ENCODE measurements at places on chromosomes 5 and 9. TPM values are rescaled to one million over a fixed set of nuclear protein-coding genes. Genes with fewer than 3 reads are reported as not detected.

CFAP157 gene
- 0.23 TPM for polyA plus RNA-seq

LHX3 gene
- polyA plus RNA-seq, result not detected

PDZD2 gene
- polyA plus RNA-seq, result 4.5 TPM

- DNase-seq, result no peak
Measured at GRCh38 chr9:102273952-102274351, 535.5 kb upstream of the GRIN3A start.

- DNase-seq, result no peak
Measured at GRCh38 chr5:158701406-158702177, 398.1 kb downstream of the EBF1 start.

- no peak for DNase-seq
Measured at GRCh38 chr5:139746691-139747582, 48.7 kb upstream of the PSD2 start.

- no peak for DNase-seq
Measured at GRCh38 chr5:162436055-162436454, 368.5 kb downstream of the GABRG2 start.

UBAC1 gene
- polyA plus RNA-seq, result 59.8 TPM

NTNG2 gene
- polyA plus RNA-seq, result 2.3 TPM

GRCh38 chr9:100355561-100355960, 2.8 kb upstream of the TEX10 start:
- DNase-seq, result no peak

GRCh38 chr5:171258737-171259415, 50.2 kb upstream of the TLX3 start:
- DNase-seq, result no peak

DNA sequence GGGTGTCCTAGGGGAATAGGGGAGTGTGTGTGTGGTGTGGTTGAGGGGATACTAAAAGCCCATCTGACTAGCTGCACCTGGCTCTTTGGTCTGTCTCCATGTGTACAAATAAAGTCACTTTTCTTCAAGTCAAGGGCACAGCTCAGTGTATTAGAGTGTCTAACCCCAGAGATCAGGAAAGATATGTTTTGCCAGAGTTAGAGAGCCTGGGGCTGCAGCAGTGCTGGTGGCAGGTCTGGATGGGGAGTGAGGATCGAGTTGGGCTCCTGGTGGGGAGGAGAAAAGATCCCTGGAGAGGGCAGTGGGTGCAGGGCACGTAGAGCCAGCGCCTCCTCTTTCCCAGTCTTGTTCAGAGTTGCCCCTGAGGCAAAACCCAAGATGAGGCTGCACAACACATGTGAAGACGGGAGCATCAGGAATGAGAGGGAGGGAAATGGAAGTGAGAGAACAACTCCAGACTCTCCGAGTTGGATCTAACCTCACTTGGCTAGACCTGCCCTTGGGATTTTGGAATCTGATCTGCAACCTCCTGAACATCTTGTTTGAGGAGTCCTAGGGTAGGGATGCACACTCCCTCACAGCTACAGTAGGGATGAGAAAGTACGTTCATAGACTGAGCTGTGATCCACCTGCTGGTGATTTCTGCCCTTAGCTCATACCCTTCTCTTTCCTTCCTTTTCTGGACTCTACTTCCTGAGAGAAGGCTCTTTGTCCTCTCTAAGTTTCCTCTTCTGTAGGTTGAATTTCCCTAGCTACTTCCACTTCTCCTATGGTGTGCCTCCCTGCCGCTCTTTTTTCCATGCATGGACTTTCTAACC, 309.9 kb downstream of the ZSWIM6 start:
- no peak for DNase-seq

DNA sequence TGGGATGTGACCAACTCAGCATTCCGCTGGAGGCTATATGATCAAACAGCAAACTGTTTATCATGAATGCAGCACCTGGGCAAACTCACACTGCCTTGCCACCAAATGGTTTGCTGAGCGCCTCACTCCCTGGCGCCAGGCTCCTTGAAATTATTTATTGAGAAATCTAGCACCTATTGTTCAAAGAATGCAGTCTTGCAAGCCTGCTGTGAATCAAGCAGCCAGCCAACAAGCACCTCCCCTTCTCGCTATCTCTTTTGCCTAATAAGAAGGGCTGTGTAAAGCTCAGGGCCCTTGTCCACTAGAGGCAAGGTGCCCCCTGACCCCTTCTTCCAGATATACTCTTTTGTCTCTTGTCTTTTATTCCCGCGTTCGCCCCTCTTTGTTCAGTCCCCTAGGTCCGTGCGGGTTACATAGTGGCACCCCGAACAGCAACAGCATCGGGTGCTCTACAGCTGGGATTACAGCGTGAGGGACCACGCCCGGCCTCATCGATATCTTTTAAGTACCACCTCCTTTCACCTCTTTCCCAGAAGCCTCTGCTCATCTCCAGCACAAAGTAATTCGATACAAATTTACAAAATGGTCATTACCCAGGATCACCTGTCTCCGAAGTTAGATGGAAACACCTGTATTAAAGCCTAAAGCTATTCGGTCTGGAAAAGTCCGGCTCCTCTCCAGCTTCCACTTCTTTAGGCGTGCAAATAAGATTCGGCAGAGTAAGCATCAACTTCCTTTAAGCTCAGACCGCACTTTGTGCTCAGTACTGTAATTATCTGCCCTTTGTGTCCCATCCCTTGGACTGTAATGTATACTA, 896 bp downstream of the RIGI start:
- no peak for DNase-seq

IL5 gene
- polyA plus RNA-seq, result not detected

- DNase-seq, result no peak
Measured at GRCh38 chr5:170562166-170562874, 58.5 kb downstream of the KCNIP1 start.

DNA sequence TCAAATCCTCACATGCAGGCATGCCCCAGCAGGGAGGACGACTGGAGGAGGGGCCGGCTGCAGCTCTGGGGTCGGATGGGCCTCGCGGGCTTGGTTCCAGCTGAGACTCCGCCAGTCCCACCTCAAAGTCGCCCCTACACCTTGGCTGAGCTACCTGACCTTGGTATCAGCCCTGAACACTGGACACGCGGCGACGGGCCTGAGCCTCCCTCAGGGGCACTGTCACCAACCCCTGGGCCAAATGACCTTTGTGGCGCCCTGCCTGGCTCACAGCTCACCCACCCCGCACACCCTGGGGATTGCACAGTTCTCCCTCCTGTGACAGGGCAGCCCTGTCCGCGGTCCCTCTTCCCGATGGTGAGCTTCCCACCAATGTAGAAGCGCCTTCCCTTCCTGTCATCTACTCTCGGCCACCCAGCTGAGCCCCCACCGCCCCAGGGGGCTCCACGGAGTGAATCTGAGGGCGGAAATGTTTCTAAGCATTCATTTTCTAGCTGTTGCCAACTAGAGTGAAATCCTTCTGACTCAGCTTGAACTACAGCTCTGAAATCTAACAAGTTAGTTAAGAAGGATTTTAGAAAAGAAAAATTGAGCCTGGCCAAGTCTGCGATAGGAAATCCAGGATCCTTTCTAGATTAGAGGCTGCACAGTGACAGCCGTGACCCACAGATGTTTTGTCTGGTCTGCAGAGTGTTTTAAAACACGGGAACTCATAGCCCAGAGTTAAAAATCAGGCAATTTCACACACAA, 138.9 kb upstream of the PHYKPL start:
- DNase-seq, result no peak

- no peak for DNase-seq
Measured at GRCh38 chr5:59157068-59157467, 574.2 kb downstream of the RAB3C start.

GRCh38 chr9:113887436-113887835, 11.3 kb downstream of the ZNF618 start:
- no peak for DNase-seq

CHSY3 gene
- polyA plus RNA-seq, result 3.2 TPM

NIPBL gene
- polyA plus RNA-seq, result 15.9 TPM

- no peak for DNase-seq
Measured at GRCh38 chr5:168651648-168652047, 72.5 kb upstream of the PANK3 start.

- DNase-seq, result no peak
Measured at GRCh38 chr5:34519489-34520220, 136.5 kb upstream of the RAI14 start.

GRCh38 chr5:68490406-68490805, 274.9 kb downstream of the PIK3R1 start:
- DNase-seq, result no peak

GRCh38 chr9:69940674-69941073, 103.0 kb upstream of the MAMDC2 start:
- DNase-seq, result no peak

NEK6 gene
- 38.3 TPM for polyA plus RNA-seq

MYO10 gene
- polyA plus RNA-seq, result 4.3 TPM

- DNase-seq, result no peak
Measured at GRCh38 chr5:24208686-24209106, 436.1 kb downstream of the CDH10 start.

S100Z gene
- polyA plus RNA-seq, result not detected

- DNase-seq, result no peak
Measured at GRCh38 chr5:9212605-9213004, 333.3 kb downstream of the SEMA5A start.

OSMR gene
- 62.4 TPM for polyA plus RNA-seq

DNA sequence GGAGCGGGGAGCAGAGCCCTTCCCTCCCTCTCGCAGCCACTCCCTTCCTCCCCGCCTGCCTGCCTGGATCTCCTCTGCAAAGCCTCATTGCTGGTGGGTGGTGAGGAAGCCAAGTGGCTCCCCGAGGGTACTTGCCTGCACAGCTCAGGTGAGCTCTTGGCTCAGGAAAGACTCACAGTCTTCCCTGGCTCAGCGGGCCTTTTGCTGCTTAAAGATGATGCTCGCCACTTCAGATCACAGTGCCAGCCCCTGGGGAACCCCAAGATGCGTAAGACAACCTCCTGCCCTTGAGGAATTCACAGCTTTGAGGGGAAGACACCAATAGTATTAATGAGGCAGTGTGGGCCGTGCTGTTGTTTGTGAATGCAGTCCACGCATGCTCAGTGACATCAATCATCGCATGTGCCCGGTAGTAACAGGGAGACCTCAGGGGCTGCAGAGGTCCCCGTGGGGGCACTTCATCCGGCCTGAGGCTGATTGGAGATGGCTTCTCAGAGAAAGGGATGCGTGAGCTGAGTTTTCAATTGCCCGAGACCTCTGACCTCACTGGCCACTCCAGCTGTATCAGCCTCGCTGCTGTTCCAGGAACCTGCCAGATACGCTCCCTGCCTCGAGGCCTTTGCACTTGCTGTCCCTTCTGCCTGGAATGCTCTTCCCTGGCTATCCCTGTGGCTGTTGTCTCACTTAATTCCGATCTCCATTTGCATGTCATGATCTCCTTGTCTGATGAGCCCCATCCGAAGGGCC, 36.8 kb downstream of the ERGIC1 start:
- no peak for DNase-seq

DNA sequence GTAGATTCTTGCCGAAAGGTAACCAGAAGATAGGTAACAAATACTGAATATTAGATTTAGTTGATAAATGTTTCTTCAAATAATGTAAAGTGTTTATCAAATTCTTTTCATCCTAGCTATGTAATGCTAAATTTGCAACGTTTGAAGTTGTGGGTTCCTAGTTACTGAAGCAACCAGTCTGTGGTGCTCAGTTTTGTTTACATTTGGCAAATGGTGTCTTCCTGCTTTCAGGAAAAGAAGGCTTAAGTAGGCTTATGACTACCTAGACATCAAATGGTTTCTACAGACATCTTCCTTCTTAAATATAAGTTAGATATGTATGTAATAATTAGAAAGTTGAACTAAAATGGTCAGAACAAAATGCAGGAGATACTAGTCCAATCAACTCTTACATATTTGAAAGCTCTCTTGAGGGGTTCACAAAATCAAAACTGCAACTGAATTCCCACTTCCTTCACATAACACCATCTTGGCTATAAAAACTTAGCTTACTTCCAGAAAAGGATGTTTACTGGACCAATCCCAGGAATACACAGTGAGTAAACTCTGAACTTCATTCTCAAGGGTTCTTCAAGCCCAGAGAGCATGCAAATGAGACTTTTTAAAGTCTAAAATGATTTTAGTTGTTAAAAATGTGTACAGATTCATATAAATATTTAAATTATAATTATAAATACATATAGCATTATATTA, 125.7 kb upstream of the ITGA1 start:
- DNase-seq, result no peak

MARCHF3 gene
- 9.2 TPM for polyA plus RNA-seq

DNA sequence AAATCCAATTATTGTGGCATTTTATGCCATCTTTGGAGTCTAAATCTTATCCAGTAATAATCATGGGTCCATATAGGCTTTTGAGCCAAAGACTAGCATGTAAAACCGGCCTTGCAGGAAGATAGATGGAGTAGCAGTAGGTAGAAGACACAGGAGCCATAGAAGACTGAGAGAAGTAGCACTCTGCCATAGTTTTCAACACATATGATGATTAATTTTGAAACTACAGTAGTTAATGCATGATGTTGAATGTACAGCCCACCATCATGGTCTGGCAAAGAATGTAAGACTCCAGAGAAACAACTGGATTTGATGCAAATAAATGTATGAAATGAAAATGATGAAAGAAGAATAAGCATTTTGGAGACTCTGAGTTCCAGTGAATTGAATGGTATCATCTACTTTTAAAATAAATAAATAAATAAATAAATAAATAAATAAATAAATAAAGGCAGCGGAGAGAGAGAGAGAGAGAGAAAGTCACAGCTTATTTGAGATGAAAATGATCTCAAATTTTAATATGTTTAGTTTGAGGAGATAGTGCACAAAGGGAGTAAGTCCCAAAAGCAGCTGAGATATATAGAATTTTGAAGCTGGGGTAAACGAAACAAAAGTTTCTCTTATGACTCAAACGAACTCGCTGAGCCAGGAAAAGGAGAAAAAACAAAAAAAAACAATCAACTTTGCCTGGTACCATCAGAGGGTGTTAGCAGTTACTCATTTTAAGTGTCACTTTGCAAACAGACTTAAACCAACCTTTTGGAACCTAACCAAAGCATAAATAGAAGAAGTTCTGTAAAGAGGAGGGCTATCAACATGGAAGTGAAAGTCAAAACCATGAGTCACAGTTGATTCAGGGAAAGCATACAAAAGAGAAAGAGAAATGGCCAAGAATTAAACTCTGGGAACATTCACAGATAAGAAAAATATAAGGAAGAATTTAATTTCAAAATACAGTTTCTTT, 388.7 kb downstream of the CETN3 start:
- no peak for DNase-seq

FRRS1L gene
- polyA plus RNA-seq, result 0.44 TPM

SUSD1 gene
- polyA plus RNA-seq, result 7.5 TPM

PCDHB4 gene
- 6.2 TPM for polyA plus RNA-seq

- DNase-seq, result no peak
Measured at GRCh38 chr5:37631939-37632338, 207.9 kb downstream of the GDNF start.

GNA14 gene
- 8.8 TPM for polyA plus RNA-seq

SVEP1 gene
- 7.7 TPM for polyA plus RNA-seq

- DNase-seq, result no peak
Measured at GRCh38 chr9:110601098-110601497, 21.6 kb upstream of the SVEP1 start.

GRCh38 chr5:95858023-95858461, 35.5 kb upstream of the GLRX start:
- no peak for DNase-seq

COL23A1 gene
- 0.87 TPM for polyA plus RNA-seq

GRCh38 chr9:20898885-20899554, 132.4 kb downstream of the HACD4 start:
- DNase-seq, result no peak
